Foreskin keratinocyte (primary cell): ENCODE measurements at places on chromosomes 1 and 21.

- no peak for DNase-seq
Measured at GRCh38 chr1:94280541-94280940, 43.2 kb upstream of the ARHGAP29 start.

- DNase-seq = peak; percentile 62
Measured at GRCh38 chr1:106526650-106527049, 529.8 kb upstream of the PRMT6 start.

- no peak for DNase-seq
Measured at GRCh38 chr1:226378071-226378470, 29.8 kb downstream of the PARP1 start.

DNA sequence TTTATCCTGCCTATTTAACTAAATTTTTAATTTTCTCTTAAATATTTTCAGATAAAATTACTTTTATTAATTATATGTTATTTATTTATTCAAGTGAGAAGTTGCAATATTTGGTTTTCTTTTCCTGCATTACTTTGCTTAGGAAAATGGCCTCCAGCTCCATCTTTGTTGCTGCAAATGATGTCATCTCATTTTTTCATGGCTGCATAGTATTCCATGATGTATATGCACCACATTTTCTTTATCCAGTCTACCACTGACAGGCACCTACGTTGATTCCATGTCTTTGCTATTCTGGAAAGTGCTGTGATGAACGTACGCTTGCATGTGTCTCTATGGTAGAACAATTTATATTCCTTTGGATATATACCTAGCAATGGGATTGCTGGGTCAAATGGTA lies 186.9 kb upstream of the LYPLAL1 start:
- DNase-seq = no peak

DNA sequence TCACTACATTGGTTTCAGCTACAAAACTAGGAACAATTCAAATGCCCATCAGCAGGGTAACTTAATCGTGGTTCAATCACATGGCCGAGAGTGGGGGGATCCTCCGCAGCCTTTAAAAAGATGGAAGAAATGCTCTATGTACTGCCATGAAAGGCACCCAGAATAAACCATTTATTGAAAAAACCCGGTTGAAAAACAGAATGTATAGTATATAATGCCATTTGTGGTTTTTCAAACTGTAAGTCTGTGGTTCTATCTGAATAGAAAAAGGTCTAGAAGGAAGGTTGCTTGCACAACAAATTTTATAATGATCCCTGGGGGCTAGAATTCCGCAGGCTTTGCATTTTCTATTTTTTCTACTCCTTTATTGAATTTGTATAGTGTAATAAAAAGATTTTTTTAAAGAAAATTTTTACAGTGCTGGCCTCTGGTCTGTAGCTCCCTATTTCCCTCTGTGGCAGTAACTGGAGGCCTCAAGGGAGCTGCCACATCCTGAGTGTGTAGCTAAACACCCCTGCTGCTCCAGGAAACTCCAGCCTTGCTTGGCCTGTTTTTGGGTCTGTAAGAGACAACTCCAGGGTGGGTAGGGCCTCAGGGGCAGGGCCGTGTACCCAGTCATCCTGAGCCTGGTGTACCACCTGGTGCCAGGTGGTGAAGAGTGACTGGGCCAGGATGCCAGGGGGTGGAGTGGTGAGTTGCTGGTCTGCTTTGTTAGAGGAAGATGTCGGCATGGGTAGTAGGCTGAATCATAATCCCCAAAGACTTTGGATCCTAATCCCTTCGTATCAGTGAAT lies 51.5 kb upstream of the EPS8L3 start:
- no peak for DNase-seq
